Fibroblast of skin of back (primary cell): ENCODE measurements at places on chromosomes 11 and 22.
A peak's percentile ranks its signal among the peaks of the same experiment; 100 is the strongest.

GRCh38 chr11:134904103-134904790, 492.2 kb upstream of the B3GAT1 start:
- DNase-seq, result no peak

GRCh38 chr22:31398231-31398630, 1.2 kb upstream of the DRG1 start:
- no peak for DNase-seq

DNA sequence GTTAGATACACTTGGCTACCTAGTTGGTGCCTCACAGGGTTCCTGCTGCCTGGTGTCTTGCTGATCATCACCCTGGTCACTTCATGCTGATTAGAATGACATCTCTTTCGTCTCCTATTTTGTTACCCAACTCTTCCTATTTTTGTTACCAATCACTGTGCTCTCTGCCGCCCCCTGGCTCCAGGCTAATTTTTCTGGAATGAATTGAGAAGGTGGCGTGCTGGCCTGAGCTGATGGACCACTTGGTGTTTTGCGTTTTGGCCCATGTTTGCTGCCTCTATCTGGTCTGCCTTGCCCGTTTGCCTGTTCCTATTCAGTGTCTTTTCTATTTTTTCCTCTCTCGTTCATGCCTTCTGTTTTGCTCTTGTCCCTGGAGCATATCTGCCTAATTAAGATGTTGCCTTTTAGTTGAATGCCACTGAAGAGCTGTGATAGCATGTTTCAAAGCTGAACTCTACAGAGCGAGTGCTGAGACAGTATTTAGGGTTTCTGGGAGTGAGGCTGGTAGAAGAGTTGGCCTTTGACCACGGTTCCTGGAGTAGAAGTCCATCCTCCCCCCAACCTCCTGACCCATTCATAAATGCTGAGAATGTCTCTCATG, 5.9 kb upstream of the ATF4 start:
- DNase-seq, result no peak

DNA sequence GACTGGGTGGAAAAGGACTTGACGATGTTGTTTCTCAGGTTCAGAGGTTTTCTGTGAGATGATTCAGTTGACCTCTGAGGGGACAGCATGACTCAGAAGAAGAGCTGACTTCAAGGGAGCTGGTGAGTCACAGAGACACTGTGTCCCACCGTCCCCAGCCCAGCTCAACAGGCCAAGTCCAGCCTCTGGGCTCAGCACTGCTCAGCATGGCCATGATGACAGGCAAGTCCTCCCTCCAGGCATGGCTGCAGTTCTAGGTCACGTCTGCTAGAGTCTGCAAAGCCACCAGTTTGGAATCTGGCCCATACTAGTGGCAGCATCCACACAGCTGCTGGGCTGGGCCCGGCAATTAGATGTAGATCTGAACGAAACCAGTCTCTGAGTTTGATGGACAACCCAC, 12.9 kb downstream of the TRIM29 start:
- DNase-seq, result peak; percentile 70

DNA sequence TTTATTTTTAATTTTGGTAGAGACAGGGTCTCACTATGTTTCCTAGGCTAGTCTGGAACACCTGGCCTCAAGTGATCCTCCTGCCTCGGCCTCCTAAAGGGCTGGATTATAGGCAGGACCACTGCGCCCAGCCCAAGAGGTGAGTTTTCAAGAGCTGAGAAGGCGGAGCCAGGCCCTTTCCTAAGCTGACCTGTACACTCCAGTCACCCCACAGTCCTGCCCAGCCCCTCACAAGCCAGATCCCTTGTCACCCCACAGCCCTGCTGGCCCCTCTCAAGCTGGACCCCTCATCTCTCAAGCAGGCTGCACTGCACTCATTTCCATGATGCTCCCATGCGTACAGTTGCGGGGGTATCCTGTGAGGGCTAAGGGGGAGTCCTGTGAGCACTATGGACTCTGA, 2.9 kb downstream of the DENND6B start:
- DNase-seq, result no peak

GRCh38 chr22:37802310-37803194, 5.2 kb upstream of the GCAT start:
- peak; percentile 50 for DNase-seq

- peak; percentile 18 for DNase-seq
Measured at GRCh38 chr11:127226949-127227348, 226.4 kb upstream of the KIRREL3 start.

GRCh38 chr11:109071712-109072524, 350.1 kb upstream of the C11orf87 start:
- DNase-seq, result no peak

GRCh38 chr11:111992206-111992855, 32.9 kb upstream of the DLAT start:
- no peak for DNase-seq

GRCh38 chr11:28833169-28833568, 725.0 kb downstream of the METTL15 start:
- DNase-seq, result peak; percentile 30

DNA sequence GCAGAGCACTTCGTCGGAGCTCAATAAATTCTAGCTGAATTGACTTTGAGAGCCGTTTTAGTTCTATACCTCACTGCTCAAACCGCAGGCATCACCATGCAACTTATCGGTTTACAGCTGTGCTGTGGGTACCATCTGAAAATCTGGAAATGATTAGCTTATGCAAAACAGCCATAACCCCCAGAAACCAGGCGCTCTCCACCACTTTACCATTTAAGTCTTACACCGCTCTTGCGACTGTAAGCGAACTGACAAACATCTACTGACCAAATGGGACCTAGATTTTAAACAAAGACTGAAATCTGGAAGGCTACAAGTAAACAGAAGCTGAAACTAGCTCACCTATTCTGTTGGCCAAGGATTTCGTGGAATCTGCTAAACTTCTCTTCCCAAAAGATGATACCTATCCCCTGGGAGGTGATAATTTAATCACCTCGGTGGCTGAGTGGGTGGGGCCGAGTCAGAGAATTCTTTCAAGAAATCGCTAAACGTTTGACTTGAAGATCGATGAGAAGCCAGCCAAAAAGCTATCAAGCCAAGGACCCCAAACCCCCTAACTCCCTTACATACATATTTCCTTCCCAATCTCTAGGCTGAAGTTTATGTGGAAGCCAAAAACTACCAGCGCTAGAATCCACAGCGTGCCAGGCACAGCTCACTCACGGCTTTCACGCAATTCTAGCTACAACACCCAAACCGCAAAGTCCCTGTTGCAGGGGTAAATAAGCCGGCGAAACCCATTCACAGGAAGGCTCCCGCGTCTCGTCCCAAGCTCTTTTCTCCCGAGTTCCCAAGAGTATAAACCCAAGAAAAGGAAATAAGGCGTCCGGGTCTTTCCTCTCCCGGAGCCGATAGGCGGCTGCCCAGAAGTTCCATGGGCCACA, 644 bp downstream of the SPTY2D1 start:
- peak; percentile 20 for DNase-seq

DNA sequence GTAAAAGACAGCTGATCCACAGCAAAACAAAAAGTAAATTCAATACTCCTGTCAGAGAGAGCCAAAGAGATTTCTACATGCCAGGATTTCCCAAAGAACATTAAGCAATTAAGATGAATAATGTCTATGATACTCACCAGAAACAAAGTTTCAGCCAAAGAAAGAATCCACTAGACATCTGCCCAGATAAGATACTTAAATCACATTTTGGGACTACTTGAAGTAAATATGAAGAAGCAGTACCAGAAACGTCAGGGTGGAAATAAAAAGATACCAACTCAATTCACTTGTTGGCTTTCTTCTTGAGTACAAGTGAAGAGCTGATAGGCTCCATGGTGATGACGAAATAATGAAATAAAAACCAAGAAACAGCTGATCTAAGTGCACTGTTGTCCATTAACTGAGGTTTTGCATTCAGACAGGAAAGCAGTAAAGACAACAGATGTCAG, 31.6 kb upstream of the ARHGAP32 start:
- no peak for DNase-seq

- peak; percentile 47 for DNase-seq
Measured at GRCh38 chr11:113730887-113731726, 25.0 kb upstream of the TMPRSS5 start.

GRCh38 chr11:92771701-92772100, 197.8 kb upstream of the MTNR1B start:
- DNase-seq, result no peak

GRCh38 chr22:30858976-30859713, 109.4 kb downstream of the MORC2 start:
- no peak for DNase-seq

DNA sequence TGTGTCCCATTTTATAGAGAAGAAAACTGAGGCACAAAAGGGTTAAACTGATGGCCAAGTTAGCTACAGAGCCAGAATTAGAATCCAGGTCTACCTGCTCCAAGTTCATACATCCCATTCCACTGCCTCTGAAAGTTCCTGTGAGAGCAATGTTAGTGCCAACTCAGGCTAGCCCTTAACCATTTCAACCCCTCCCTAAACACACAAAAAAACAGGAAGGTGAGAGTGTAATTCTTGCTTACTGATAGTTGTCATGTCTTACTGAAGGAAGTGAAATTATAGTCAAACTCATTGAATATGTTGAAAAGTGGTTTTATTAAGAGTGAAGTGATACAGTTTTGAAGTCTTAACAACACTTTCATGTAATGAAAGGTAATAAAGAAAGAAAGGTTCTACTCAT, 2.9 kb upstream of the E2F8 start:
- no peak for DNase-seq

DNA sequence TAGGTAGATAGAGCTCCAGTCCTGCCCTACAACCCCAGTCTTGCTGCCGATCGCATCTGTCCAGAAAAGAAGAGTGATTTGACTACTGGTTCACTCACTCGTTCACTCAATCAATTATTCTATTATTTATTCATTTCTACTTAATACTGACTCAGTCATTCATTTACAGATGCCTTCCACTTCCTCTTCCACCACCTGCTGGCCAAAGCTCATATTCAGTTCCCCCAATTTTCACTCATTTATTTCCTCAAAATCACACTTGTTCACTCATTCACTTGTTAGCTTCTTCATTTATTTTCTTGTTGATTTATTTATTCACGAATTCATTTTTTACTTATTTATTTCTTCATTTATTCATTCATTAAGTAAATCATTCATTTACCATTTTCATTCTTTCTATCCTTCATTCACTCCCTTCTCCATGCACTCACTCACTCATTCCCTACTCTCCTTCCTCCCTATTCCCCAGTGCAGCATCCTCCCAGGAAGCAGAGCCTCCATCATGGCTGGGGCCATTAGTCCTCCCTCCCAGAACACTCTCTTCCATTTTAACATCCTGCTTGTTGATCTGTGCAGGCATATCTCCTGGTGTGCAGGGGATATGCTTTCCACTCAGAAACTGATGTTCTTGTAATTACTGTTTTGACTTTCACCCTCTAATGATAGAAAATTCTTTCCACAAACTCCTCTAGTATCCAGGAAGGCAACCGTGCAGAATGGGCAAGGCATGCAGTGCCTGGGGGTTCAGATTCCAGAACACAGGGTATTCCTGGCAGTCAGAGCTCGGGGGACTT, 281.0 kb downstream of the TENM4 start:
- no peak for DNase-seq

DNA sequence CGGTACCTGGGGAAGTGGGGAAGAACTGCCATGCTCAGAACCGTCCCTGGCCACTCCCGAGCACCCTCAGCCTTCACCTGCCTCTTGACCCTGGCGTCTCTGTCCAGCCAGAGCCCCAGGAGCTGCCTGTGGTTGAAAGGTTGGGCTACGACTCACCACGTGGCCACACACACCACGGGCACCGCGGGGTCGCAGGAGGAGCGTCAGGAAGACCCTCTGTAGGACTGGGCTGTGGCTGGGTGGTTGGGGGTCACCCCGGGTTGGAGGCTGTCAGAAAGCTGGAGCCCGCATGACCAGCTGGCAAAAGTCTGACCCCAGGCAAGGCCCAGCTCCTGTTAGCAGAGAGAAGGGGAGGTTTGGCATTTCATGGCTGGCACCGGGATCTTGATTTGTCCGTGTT, 11.5 kb downstream of the KRTAP5-5 start:
- DNase-seq, result no peak

DNA sequence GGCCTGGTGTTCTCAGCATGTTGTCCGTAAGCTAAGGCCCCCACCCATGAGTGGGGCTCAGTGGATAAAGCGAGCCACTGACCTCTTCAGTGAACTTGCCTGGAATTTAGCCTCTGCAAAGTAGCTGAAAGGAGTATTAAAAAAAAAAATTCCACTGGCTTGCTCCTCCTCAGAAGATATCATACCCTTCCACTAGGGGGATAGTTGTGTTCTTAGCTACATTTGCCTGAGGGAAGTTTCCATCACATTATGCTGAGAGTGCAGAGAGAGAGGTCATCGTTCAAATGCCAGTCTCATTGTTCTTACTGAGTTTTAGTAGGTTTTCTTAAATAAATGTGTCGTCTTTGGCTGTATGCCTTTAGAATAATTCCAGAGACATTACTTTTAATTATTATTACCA, 879.7 kb downstream of the JRKL start:
- peak; percentile 6 for DNase-seq

DNA sequence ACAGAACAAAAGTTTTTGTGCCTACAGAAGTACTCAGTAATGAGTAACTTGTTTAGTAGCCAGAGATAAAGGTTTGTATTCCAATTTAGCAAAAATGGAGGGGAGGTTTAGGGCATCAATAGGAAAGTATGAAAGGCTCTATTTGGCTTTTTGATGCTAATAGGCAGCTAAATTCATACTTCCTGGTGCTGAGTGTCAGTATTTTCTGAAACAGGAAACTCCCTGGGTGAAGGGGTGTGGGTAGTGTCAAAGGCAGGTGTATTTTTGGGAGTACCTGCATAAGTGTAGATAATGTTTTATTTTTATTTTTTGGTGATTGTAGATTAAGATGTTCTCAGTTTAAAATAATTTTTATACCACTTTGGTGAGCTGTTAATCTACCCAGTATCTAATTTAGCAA, 29.3 kb upstream of the MMP7 start:
- DNase-seq, result no peak

GRCh38 chr11:61645179-61645868, 34.9 kb upstream of the DAGLA start:
- no peak for DNase-seq

DNA sequence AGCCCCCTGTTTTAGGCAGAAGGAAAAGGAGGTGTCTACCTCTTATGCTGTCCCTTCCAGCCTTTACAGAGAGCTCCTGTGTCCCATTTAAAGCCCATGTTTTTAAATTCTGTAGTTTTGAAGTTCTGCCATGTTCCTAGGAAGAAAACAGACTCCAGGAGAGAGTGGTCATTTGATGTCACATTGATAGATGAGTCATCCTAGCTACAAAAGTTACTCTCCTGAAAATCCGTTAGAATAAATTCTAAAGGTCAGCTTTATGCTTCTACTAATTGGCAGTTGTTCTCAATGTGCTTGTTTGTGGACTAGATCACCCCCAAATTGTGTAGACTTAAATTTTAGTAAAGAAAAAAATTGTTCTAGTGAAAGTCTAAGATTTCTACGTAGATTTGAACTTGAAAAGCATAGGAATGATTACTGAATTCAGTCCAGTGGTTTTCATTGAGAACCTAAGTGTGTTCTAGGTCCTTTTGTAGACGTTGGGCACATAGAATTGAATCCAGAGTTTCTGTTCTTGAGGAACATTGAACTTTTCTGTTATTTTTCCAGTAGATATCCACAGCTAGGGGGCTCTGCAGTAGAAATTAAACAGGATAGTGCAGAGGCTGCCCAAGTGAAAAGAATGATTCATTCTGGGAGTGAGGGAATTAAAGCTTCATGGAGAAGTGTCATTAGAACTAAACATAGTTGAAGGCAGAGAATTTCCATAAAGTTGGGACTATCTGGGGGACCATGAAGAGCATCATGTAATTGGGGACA, 140.6 kb upstream of the RASSF10 start:
- peak; percentile 57 for DNase-seq

- DNase-seq, result no peak
Measured at GRCh38 chr11:35621620-35622019, 3.4 kb downstream of the FJX1 start.

GRCh38 chr11:70846781-70847655, 405.4 kb downstream of the SHANK2 start:
- DNase-seq, result no peak
